ENCODE measurements at places on chromosomes 1 and 21.

- no peak for DNase-seq
Observed at GRCh38 chr1:164728719-164729118, 169.7 kb downstream of the PBX1 start.

DNA sequence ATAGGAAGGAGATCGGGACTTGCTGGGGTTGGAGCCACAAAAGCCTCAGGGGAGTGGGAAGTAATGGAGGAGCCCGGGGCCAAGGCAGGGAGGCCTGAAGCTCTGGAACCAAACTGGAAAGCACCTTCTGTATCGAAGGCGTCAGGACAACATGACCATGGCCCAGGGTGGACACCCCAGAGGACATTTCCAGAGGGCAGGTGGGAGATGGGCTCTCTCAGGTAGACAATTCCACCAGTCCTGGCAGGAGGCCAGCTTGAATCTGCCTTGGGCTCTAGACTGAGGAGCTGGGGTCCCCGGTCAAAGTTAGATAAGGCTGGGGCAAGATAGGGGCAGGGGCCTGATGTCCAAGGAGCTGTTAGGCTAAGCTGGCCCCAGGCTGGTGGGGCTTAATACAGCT is 104.9 kb upstream of the EDN2 start:
- DNase-seq, result no peak

GRCh38 chr1:190095596-190095995 is 382.1 kb downstream of the BRINP3 start:
- no peak for DNase-seq

DNA sequence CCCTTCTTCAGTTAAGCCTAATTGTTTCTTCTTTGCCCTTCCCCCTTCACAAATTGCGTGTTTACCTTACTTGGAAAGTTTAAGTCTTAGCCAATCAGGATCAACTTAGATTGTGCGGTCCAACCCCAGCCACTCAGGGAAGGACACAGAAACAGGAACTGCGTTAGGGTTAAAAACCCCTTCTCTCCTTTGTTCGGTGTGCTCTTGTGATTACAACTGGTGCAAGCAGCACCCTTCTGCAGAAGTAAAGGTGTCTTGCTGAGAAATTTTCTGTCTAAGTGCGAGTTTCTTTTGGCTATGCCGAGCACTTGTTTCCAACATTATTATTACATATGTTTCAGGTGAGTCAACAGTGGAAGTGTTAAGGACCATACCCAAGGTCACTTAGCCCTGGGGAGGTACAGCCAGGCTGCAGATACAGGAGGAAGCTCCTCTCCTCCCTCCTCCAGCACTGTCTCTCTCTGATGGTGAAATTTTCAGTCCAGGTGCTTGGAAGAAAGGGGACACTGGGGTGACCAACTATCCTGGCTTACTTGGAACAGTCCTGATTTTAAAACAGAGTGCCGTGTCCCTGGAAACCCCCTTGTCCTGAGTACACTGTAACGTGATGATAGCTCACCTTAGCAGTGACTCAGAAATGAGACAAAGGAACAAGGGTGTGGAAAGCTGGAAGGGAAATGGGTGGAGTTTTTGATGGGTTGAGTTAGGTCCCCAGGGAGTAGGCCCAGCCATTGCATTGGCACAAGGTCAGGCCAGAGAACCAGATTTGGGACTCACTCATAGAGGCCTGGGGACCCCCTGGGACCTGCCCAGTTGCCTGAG is 68.7 kb upstream of the KLHDC7A start:
- no peak for DNase-seq

DNA sequence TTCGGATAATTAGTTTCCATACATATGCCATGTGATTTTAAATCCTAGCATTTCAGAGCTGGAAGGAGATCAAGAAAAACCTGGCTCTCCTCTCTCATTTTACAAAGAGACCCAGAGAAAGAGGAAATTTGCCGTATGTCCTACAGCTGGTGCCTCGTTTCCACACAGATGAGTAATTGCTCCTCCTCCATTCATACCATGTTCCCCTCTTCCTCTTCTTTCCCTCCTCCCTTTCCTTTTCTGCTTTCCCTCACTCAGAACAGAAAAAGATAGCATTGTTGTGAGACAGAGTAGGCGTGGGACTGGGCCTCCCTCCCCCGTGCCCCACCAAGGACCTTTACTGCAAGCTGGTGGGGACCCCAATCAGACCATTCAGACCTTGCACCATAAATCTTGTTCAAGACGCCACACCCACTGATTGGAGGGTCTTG is 13.7 kb upstream of the SLC44A3 start:
- DNase-seq, result no peak

DNA sequence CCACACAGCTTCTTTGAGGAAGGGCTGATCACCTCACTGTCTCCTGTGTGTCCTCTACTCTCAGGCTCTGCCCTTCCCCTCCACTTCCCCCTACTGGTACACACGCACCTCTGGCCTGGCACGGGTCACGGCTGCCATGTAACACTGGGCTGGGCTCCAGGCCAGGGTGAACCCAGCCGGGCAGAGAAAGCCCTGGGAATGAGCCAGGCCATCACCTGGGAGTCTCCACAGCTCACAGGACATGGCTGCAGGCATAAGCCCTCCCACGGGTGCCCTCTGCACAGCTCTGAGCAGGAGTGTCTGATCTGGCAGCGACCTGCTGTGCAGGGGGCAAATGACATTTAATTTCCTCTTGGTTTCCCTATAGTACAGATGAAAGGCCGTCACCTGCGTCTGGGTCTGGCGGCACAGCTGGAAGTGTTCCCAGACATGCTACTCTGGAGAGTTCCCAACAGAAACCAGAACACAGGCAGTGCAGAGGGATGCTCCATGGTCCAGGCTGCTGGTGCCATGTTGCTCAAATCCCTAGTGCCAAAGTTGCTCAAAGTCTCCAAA is 61.2 kb downstream of the ERI3 start:
- peak; percentile 80 for DNase-seq

DNA sequence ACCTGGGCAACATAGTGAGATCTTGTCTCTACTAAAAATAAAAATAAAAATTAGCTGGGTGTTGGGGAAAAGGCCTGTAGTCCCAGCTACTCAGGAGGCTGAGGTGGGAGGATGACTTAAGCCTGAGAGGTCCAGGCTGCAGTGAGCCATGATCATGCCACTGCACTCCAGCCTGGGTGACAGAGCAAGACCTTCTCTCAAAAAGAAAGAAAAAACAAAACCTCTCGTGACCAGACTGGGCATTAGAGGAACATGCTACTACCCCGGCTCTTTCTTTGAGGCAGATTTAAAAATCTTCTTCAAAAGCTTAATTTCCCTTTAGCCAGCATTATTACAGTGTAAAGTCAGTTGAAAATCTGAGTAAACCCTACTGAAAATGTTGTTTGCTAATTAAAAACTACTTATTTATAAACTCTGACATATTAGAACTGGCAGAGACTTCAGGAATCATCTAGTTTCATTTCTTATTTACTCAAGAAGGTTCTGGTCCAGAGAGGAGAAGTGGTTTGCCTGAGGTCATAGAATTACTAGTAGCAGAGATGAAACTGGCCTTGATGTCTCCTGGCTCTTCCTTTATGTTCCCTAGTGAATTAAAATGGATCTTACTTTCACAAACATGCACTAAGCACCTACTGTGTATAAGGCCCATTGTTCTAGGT is 11.6 kb upstream of the ELAVL4 start:
- no peak for DNase-seq

DNA sequence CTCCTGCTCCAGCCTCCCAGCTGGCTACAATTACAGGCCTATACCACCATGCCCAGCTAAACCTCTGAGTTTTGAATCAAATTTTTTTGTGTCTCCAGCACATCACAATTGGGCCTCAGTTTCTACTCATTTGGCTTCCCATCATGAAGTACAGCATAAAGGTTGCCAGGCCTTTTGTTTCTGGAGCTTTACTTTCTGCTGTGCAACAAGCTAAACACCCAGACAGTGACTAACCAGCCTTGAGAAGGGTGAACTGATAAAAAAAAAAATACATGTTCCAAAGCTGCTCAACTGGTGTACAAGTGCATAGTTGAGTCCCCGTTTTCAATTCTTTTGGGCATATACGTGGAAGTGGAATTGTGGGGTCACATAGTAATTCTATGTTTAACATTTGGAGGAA is 25.1 kb downstream of the TIAM1 start:
- no peak for DNase-seq

DNA sequence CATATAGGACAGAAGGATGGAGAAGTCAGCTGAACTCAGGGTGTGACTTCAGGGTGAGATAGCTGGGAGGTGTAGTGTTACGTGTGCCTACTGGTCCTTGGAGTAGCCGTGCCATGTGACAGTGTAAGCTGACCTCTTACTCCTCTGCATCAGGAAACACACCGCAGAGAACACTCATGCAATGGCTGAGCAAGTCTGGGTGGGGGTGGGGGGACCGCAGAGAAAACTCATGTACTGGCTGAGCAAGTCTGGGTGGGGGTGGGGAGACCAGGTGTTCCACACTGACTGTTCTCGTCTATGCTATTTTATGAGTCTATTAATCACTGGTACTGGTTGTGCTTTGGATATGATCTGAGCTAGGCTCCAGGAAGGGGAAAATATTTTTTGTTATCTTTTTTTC is 233.1 kb downstream of the PAPPA2 start:
- DNase-seq, result no peak

- DNase-seq, result no peak
Observed at GRCh38 chr1:1101503-1101902, 14.4 kb downstream of the C1orf159 start.

DNA sequence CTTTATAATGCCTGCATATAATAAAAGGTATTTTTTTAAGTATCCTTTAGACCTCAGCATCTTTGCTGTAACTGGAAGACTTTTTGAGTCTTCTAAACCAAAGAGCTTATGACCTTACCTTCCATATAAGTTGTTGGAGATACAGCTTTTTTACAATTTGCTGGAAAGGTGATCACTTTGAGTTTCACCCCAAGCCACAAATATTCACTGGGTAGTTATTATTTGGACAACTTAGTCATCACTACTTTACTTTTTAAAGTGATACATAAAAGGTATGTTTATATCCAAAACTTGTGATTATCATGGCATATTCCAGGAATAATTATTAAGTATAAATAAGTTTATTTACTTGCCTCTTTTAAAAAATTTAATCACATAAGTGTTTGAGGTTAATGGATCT is 246.7 kb upstream of the NRIP1 start:
- DNase-seq, result no peak

All from heart left ventricle (tissue), 16 donors.